Substantia nigra (tissue), 51 donors: ENCODE measurements at places on chromosomes 6 and 20.

GRCh38 chr6:128659276-128659675 is 138.9 kb upstream of the PTPRK start:
- no peak for DNase-seq

DNA sequence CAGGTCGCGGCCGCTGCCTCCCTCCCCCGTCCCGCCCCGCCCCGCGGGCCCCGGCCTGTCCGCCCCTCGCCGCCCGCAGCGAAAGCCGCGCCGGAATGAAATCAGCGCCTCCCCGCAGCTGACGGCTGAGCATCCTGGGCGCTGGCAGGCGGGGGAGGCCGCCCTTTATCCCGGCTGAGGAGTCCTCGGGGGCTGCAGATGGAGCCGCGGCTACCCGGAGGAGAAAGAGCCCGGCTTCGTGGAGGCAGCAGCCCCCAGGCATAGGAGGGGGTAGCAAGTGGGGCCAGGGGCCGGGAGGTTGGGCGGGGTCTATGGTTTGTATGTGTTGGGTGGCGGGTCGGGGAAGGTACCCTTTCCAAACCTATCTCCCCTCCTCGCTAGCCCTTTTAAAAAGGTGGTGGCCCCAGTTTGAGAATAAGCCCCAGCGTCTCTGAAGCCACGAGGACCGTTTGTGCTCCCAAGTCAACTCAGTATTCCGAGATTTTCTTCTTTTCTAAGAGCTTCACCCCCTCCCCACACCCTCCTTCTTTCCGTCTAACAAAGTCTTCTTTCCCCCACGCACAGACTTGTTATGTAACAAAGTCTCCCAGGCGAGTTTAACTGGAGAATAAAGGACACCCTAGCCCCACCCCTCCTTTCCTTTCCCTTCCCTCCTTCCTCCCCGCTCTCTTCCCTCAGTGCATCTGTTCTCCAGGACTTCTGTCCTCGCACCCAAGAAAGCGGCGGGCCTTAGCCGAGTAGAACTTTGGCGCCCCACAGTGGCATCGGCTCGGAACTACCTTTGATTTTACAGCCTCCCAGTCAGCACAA is 11.0 kb downstream of the POU3F2 start:
- peak; percentile 68 for DNase-seq

- no peak for DNase-seq
Observed at GRCh38 chr6:105443941-105444340, 41.1 kb upstream of the PREP start.

DNA sequence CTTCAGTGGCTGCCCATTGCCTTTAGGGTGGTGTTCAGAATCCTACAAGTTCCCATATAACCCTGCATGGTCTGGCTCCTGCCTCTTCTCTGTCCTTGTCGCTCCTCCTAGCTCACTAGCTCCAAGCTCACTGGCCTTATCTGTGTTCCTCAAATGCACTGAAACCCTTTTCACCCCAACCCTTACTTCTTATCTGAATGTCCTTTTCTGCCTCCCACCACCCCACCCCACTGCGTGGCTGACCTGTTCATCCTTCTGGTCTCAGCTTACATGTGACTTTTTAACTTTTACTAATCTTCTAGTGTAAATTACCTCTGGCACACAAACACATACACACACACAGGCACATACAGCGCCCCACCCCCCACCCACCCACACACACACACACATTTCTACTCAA is 41.0 kb upstream of the GLP1R start:
- DNase-seq, result no peak

DNA sequence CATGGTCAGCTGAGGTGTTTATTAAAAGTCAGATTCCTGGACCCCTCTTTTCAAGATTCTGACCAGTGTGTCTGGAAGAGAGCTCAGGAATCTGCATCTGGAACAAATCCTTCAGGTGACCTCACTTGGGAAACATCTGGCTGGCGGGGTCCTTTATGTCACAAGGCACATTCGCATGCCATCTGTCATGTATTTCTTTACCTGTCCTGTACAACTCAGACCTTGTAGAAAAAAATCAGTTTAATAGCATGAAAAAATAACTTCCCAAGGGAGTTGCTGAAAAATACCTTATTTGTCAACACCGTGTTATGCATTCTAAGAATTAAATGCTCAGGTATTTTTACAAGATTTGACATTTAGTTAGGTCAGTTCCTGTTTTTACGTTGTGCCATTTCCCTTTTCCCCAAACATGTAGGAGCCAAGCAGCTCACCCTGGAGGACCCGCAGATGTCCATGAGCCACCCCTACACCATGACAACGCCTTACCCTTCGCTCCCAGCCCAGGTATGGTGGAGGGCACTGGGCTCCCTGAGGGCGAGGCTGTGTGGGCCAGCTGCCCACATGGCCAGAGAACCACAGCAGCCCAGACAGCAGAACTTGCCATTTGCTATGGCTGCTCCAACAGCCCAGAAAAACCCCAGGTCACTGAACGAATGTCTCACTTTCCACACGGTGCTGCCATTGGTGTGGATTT is 4.0 kb downstream of the IRF4 start:
- DNase-seq, result no peak

GRCh38 chr20:50392138-50392866 is 117.9 kb upstream of the PTPN1 start:
- DNase-seq, result no peak

DNA sequence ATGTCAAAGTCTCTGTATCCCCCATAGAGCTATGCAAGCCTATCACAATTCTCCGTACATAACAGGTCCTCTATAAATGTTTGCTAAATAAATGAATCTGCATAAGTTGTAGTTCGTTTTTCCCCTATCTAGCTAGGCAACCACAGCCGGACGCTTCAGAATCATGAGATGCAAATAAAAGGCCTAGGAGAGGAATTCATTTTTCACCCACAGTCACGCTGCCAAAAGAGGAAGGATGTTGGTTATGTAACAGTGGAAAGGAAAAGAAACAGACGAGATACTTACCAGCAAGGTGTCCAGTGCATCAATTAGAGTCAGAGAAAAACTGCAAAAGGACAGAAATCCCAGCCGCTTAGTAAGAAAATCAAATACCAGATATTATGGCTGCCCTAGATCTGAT is 2.4 kb downstream of the EDEM2 start:
- DNase-seq, result no peak

- DNase-seq, result no peak
Observed at GRCh38 chr20:2387580-2387979, 6.9 kb downstream of the TGM6 start.

- DNase-seq, result no peak
Observed at GRCh38 chr6:111761783-111762312, 111.4 kb downstream of the FYN start.

DNA sequence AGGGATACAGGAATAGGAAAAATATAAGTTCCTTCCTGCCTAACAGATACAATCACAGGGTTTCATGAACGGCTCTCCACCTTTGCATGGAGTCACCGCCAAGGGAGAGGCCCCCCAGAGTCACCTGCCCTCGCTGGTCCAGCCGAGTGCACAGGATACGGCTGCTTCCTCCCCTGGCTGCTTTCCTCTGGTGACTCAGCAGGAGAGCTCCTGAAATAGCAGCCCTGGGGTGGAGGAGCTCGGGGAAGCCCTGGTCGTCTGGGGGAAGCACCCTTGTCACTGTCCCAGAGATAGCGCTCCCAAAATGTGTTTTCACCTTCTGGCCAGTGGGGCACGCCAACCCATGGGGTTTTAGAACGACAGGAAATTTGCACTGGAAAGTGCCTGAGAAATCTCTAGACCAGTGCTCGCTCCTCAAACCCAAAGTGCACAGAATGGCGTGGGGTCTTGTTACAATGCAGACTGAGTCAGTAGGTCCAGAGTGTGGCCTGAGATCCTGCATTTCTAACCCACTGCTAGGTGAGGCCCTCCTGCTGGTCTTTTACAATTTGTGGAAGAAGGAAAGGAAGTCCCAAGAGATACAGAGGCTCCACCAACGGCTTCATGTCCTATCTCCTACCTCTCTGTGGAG is 35.9 kb upstream of the FAM50B start:
- DNase-seq, result no peak

DNA sequence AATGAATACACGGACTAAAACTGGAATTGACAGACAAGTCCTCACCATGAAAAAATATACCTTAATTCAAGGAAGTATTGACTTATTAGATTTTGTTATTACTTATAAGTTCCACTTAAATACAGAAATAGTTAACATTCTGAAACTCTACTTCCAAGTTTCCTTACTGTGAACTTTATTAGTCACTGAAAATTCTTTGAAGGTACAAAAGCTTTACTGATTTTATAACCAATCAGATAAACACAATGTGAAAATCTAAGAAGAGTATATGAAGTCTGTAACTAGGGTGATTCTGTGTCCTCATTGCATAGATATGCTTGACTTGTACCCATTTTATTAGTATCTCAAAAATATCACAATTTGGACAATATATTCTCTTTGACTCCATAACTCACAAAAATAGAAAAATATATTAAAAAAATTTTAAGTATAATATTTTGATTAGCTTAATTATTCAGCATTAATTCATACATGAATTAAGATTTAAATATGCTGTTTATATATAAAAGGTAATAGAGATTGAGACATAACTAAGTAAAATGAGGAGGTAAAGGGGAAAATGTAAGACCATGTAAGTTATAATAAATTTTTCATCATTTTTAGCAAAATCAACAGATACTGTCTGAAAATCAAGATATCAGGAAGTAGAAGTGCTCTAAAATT is 6.6 kb downstream of the NAPB start:
- DNase-seq, result no peak

GRCh38 chr6:3650959-3651697 is 100.4 kb downstream of the PXDC1 start:
- no peak for DNase-seq

GRCh38 chr20:22762576-22763256 is 178.3 kb upstream of the FOXA2 start:
- no peak for DNase-seq

DNA sequence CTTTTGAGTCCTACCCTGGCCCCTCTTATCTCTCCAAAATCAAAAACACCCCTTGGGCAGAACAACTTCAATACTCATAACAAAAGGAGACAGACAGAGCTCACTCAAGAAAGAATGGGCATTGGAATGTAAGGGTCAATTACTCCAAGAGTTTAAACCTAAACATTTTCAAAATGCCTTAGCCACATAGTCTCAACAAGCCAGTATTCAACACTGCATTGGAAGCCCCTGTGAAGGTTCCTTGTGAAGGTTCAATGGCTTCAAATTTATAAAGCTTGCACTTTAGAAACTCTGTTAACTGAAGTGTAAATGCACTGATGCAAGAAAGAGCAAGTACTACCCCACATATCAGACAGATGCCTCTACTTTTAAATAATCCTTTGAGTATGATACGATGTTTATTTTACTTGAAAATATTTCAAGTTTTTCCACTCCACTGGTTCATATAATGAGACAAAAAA is 139.1 kb upstream of the LAMP5 start:
- no peak for DNase-seq

GRCh38 chr20:57007171-57007540 is 259.3 kb downstream of the BMP7 start:
- no peak for DNase-seq
